Liver (tissue), 10 donors: ENCODE measurements at places on chromosomes 13 and 19. TPM values are rescaled to one million over a fixed set of nuclear protein-coding genes. Genes with fewer than 3 reads are reported as not detected.

DNA sequence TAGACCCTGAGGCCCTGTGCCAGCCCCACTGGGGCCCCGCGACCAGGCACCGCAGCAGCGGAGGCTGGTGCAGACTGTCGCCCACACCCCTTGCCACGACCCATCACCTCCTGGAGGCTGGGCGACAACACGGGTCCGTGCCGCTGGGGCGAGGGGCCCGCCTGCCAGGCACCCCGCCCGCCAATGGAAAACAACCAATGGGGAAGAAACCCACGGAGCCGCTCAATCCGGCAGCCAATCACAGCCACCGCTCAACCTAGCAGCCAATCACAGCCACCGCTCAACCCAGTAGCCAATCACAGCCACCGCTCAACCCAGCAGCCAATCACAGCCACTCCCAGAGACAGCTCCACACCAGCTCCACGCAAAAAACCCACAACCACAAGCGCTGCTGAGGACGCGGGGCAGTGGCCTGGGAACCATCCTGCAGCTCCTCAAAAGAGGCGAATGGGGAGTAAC is 29.7 kb downstream of the GPX4 start:
- DNase-seq = no peak
- H3K4me1 ChIP-seq = no peaks in the 10 kb centered on the region
- H3K36me3 ChIP-seq = no peaks in the 10 kb centered on the region
- H3K4me3 ChIP-seq = no peak overlapping the region
- peak overlapping the region; percentile 91 for H3K27ac ChIP-seq
- no peaks in the 10 kb centered on the region for H3K27me3 ChIP-seq

- peaks cover 23% of the 10 kb centered on the region for H3K4me1 ChIP-seq
- H3K36me3 ChIP-seq = no peaks in the 10 kb centered on the region
- no peaks in the 10 kb centered on the region for H3K27me3 ChIP-seq
Measured at GRCh38 chr19:18321734-18322102, 1.2 kb downstream of the LSM4 start.

Gene B3GNT8
- 0.14 TPM for polyA plus RNA-seq

Gene ATP4A
- polyA plus RNA-seq = not detected

Gene ZGLP1
- 1.2 TPM for polyA plus RNA-seq

GRCh38 chr19:4583961-4584669 is 24.6 kb upstream of the SEMA6B start:
- no peaks in the 10 kb centered on the region for H3K27me3 ChIP-seq
- H3K4me3 ChIP-seq = no peak overlapping the region
- H3K36me3 ChIP-seq = no peaks in the 10 kb centered on the region
- H3K27ac ChIP-seq = no peak overlapping the region
- DNase-seq = no peak
- H3K4me1 ChIP-seq = peaks cover 9% of the 10 kb centered on the region

GRCh38 chr19:28710278-28710677 is 502.7 kb downstream of the UQCRFS1 start:
- H3K36me3 ChIP-seq = no peaks in the 10 kb centered on the region
- no peaks in the 10 kb centered on the region for H3K27me3 ChIP-seq
- H3K27ac ChIP-seq = no peak overlapping the region
- H3K4me3 ChIP-seq = no peak overlapping the region
- no peak for DNase-seq

Gene SHISA7
- polyA plus RNA-seq = not detected

- no peak for DNase-seq
- no peak overlapping the region for H3K4me3 ChIP-seq
- no peaks in the 10 kb centered on the region for H3K27me3 ChIP-seq
- H3K4me1 ChIP-seq = no peaks in the 10 kb centered on the region
Measured at GRCh38 chr13:30033681-30034457, 183.5 kb upstream of the UBL3 start.

Gene NCR1
- polyA plus RNA-seq = 0.60 TPM

DNA sequence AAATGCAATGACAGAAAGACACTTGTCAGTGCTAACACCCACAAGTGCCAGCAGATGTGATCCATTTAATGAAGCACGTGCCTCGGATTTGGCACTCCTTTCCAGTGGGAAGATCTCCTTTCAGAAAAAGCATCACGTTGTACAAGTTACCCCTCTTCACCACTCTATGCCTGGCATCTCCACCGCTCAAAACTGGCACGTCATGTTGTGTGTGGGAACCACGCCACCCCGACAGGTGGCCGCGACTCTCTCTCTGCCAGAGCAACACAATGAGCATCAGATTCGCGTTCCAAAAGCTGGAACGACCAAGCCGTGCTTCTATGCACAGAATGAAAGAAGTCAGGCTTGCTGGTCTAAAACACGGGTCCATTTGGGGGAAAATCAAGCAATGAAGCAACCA is 24.3 kb downstream of the TMTC4 start:
- no peak for DNase-seq
- H3K4me1 ChIP-seq = no peaks in the 10 kb centered on the region
- no peak overlapping the region for H3K27ac ChIP-seq
- peaks cover 4% of the 10 kb centered on the region for H3K36me3 ChIP-seq
- H3K27me3 ChIP-seq = no peaks in the 10 kb centered on the region

DNA sequence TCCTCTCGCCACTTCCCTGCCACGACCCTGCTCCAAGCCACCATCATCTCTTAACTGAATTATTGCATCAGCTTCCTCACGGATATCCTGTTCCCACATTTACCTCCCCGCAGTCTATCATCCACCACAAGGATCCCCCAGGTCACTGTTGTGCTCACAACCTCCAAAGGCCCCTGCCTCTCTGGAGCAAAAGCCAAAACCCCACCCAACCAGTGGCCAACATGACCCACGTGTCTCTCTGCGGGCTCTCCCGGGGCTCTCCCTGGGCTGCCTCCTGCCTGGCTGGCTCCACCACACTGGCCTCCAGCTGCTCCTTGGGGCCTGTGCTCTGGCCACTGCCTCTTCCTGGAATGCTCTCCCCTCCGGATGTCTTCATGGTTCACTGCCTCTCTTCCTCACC is 809.3 kb downstream of the UQCRFS1 start:
- H3K36me3 ChIP-seq = no peaks in the 10 kb centered on the region
- no peak overlapping the region for H3K27ac ChIP-seq
- H3K27me3 ChIP-seq = no peaks in the 10 kb centered on the region
- no peak for DNase-seq
- H3K4me3 ChIP-seq = no peak overlapping the region

DNA sequence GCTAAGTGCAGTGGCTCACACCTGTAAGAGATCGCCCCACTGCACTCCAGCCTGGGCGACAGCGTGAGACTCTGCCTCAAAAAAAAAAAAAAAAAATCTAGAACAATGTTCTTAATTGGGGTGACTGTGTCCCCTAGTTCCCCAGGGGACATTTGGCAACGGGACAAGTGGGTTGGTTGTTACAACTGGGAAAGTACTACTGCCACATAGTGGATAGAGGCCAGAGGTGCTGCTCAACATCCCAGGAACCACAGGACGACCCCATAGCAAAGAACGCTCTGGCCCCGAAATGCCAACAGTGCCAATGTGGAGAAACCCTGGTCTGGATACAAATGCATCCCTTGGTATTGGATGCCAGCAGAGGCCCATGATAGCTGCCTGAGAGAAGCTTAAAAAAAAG is 11.8 kb downstream of the NLRP12 start:
- no peak overlapping the region for H3K27ac ChIP-seq
- no peak for DNase-seq
- H3K4me3 ChIP-seq = no peak overlapping the region
- no peaks in the 10 kb centered on the region for H3K27me3 ChIP-seq
- no peaks in the 10 kb centered on the region for H3K36me3 ChIP-seq
- no peaks in the 10 kb centered on the region for H3K4me1 ChIP-seq

Gene GPR18
- 0.13 TPM for polyA plus RNA-seq

GRCh38 chr13:34654203-34654602 is 287.9 kb upstream of the NBEA start:
- no peaks in the 10 kb centered on the region for H3K36me3 ChIP-seq
- no peak overlapping the region for H3K4me3 ChIP-seq
- no peak overlapping the region for H3K27ac ChIP-seq
- DNase-seq = no peak

GRCh38 chr13:99601535-99601934 is 100.3 kb downstream of the TM9SF2 start:
- DNase-seq = no peak
- H3K27ac ChIP-seq = no peak overlapping the region
- H3K4me1 ChIP-seq = peaks cover 6% of the 10 kb centered on the region
- H3K27me3 ChIP-seq = no peaks in the 10 kb centered on the region
- H3K4me3 ChIP-seq = no peak overlapping the region

DNA sequence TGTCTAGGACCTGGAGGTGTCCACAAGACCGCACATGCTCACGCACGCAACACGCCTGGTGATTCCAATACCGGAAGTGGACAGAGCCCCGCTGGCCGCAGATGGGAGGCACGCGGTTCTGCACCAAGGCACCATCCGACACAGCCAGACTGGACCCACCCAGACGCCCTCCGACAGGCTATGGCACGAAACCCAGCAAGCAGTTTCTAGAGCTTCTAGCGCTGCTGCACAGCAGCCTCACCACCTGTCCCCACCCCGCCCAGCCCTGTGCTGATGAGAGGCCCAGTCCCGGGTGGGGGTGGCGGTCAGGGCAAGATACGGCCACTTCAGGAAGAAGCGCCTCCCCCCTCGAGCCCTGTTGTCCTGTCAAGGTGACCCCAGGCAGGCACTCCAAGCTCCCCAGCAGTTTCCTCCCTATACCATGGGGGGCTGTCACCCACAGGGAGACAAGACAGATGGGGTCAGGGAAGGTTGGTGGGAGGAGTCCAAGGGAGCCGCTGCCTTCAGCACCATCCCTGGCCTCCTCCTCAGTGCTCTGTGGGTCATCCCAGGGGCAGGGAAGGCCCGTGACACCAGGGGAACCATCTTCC is 11.3 kb downstream of the LSM4 start:
- H3K27ac ChIP-seq = no peak overlapping the region
- H3K36me3 ChIP-seq = no peaks in the 10 kb centered on the region
- no peak overlapping the region for H3K4me3 ChIP-seq
- no peak for DNase-seq

- no peak overlapping the region for H3K4me3 ChIP-seq
- no peak for DNase-seq
- H3K27ac ChIP-seq = no peak overlapping the region
- no peaks in the 10 kb centered on the region for H3K4me1 ChIP-seq
- no peaks in the 10 kb centered on the region for H3K27me3 ChIP-seq
- no peaks in the 10 kb centered on the region for H3K36me3 ChIP-seq
Measured at GRCh38 chr19:7478173-7478842, 10.5 kb downstream of the PEX11G start.

- no peaks in the 10 kb centered on the region for H3K27me3 ChIP-seq
- H3K4me3 ChIP-seq = no peak overlapping the region
- H3K27ac ChIP-seq = no peak overlapping the region
- H3K4me1 ChIP-seq = no peaks in the 10 kb centered on the region
- H3K36me3 ChIP-seq = peaks cover 1% of the 10 kb centered on the region
- DNase-seq = no peak
Measured at GRCh38 chr19:16088351-16089009, 12.2 kb downstream of the TPM4 start.

Gene USE1
- polyA plus RNA-seq = 27.8 TPM

- peaks cover 9% of the 10 kb centered on the region for H3K4me1 ChIP-seq
- H3K27ac ChIP-seq = no peak overlapping the region
- H3K4me3 ChIP-seq = no peak overlapping the region
- no peaks in the 10 kb centered on the region for H3K36me3 ChIP-seq
- DNase-seq = no peak
Measured at GRCh38 chr19:28472843-28473242, 740.1 kb downstream of the UQCRFS1 start.

Gene GNG8
- not detected for polyA plus RNA-seq

GRCh38 chr13:49521224-49521623 is 25.5 kb downstream of the PHF11 start:
- H3K4me3 ChIP-seq = no peak overlapping the region
- H3K36me3 ChIP-seq = peaks cover 25% of the 10 kb centered on the region
- no peak for DNase-seq

- H3K27me3 ChIP-seq = no peaks in the 10 kb centered on the region
- H3K4me3 ChIP-seq = no peak overlapping the region
- H3K36me3 ChIP-seq = peaks cover 48% of the 10 kb centered on the region
- no peak overlapping the region for H3K27ac ChIP-seq
- H3K4me1 ChIP-seq = no peaks in the 10 kb centered on the region
- DNase-seq = no peak
Measured at GRCh38 chr19:34393031-34393430, 11.2 kb upstream of the PDCD2L start.

Gene TEX29
- not detected for polyA plus RNA-seq

Gene C19orf85
- polyA plus RNA-seq = not detected

DNA sequence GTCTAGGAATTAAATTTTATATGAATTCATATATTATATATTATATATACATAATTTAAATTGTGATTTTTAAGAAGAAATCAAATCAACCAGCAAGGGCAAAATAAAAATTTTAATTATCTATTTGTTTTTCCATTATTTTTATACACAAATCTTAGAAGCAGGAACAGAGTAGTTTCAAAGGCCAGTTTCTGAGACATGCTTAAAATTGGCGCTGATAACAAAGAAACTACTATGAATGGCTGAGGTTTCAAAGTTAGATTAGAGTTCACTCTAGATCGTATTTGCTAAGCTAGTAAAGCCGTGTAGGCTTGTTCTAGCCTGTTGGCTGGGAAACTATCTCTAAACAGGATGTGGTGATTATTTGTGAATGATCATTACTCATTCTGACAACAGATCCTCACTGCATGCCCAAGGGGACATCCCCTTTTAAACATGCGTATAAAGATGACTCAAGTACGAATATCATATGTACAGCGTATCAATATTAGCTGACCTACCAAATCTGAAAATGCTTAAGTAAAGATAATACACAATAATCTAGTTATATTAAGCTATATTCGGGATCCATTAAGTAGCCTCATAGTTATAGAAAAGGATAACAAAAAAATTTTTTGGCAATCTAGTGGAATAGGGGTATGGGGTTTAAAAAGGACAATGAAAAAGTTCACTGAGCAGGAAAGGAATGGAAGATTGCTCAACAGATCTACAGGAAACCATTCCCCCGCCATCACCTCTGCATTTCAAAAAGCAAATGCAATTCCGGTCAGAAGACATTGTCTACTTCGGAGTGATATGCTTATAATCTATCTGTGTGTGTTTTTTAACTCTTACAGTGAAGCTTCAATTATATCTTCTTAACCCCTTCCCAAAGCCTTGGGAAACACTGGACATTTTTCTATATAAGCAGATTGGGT is 150.1 kb downstream of the SHISA2 start:
- no peak overlapping the region for H3K4me3 ChIP-seq
- H3K36me3 ChIP-seq = no peaks in the 10 kb centered on the region
- no peaks in the 10 kb centered on the region for H3K4me1 ChIP-seq
- no peak overlapping the region for H3K27ac ChIP-seq

- no peaks in the 10 kb centered on the region for H3K27me3 ChIP-seq
- H3K4me3 ChIP-seq = no peak overlapping the region
- no peaks in the 10 kb centered on the region for H3K4me1 ChIP-seq
- peaks cover 15% of the 10 kb centered on the region for H3K36me3 ChIP-seq
- DNase-seq = no peak
Measured at GRCh38 chr13:112818698-112819045, 128.8 kb downstream of the ATP11A start.

DNA sequence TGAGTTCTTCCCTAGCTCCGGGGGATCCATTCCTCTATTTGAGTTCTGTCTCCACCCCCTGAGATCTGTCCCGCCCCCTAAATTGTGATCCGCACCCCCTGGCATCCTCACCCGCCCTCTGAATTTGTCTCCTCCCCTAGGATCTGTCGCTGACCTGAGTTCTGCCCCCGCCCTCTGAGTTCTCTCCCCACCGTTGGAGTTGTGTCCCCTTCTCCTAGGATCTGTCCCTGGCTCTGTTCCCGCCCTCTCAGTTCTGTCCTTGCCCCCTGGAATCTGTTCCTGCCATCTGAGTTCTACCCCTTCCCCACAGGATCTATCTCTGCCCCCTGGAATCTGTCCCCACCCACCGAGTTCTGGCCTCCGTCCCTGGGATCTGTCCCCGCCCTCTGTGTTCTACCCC is 1.0 kb upstream of the SLC17A7 start:
- peaks cover 3% of the 10 kb centered on the region for H3K27me3 ChIP-seq
- H3K4me1 ChIP-seq = no peaks in the 10 kb centered on the region
- no peak for DNase-seq

Gene PPM1N
- 0.45 TPM for polyA plus RNA-seq

Gene C19orf18
- polyA plus RNA-seq = 0.14 TPM

Gene LGALS7B
- polyA plus RNA-seq = 0.36 TPM

Gene FBXO27
- 5.0 TPM for polyA plus RNA-seq

Gene MISP
- polyA plus RNA-seq = 0.05 TPM

Gene DCLK1
- 0.06 TPM for polyA plus RNA-seq
